HT1080 (cell line): ENCODE measurements at places on chromosomes 1 and 21.

DNA sequence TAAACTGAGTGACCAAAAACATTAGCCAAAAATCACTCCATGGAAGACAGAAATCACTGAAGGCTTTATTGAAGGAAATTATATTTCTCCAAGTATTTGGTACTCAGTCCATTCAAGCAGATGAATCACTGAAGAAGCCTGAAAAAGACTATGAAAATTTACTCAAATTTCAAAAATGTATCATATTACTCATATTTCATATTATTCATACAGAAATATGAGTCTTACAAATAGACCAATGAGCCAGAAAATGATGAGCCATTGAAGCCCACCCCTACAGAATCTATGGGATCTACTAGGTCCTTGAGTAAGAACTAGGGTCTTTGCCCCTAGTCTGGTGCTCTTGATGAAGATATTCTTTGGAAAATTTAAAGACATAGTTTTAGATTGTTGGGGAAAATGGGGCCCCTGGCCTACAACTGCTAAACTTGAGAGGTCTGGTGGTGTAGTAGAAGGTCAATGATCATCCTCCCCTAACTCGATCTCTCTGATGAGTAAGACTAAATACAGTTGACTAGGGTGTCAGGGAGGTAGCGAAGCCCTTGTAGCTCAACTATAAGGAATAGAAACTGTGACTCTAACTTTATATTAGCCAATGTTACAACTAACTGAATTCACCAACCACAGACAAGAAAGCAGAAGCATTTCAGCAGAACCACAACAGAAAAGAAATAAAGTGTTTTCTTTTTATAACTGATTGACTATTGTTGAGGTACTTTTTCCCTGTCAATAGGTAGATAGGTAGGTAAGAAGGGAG is 81.0 kb downstream of the NOTCH2 start:
- no peak for DNase-seq

DNA sequence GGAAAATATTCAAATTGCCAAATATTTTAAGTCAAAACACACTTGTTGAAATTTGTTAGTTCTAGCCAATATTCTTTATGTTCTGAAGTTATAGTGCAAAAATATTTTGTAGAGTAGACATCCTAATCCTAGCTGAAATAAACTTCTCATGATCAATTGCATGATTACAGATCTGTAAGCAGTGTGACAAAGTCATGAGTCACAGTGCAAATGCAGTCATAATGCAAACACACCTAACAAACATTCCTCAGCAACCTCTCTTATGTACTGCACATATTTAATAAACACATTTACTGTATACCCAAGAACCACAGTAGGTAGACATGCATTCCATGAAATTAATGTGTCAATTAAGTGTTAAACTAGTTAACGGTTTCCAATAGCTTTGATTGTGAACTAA is 1857.4 kb downstream of the NCAM2 start:
- peak; percentile 55 for DNase-seq

DNA sequence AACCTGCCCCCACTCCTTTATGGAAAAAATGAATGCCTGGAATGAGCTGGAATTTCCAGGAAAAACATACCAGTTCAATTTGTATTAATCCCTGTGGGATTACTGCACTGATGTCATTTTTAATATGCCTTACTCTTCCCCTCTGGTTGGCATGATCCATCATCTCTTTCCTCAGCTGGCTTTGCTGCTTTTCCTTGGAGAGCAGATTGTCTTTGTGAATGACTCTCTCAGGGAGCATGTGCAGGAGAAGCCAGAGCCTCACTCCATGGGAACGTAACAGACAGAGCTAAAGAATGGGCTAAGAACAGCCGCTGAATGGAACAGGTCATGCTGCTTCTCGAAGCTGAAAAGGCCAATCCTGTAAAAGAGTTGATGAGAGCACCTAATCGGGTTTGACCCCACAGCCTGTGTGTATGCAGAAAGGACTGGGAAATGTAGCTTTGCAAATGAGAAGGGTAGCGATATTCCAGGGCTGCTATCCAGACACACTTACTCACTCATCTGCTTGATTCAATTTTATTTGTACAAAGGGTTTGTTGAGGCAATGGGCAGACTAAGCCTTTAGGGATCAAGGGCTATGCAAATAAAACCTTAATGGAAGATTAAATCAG is 20.7 kb downstream of the PHC2 start:
- no peak for DNase-seq

DNA sequence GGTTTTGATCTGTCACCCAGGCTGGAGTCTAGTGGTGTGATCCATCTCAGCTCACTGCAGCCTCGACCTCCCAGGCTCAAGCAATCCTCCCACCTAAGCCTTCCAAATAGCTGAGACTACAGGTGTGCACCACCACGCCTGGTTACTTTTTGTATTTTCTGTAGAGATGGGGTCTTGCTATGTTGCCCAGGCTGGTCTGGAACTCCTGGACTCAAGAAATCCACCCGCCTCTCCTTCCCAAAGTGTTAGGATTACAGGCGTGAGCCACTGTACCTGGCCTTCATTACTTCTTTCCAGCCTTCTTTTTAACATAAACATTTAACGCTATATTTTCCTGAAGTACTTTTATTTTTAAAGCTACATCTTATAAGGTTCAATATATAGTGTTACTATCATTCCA is 18.4 kb upstream of the HMGCL start:
- no peak for DNase-seq

DNA sequence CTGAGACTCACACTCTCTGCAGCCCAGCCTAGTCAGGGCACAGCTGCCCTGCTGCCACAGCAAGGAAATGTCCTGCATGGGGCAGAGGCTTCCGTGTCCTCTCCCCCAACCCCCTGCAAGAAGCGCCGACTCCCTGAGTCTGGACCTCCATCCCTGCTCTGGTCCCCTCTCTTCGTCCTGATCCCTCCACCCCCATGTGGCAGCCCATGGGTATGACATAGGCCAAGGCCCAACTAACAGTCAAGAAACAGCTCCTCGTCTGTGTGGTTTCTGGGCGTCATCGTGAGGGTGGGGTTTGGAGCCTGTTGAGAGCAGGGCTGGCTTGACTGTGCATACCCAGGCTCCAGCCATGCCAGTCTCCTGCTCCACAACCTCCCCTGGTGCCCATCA is 19.5 kb downstream of the FAAH start:
- peak; percentile 36 for DNase-seq

GRCh38 chr1:244599937-244600350 is 53.0 kb upstream of the DESI2 start:
- DNase-seq = peak; percentile 95

GRCh38 chr1:23558140-23558871 is 995 bp downstream of the ID3 start:
- peak; percentile 84 for DNase-seq

DNA sequence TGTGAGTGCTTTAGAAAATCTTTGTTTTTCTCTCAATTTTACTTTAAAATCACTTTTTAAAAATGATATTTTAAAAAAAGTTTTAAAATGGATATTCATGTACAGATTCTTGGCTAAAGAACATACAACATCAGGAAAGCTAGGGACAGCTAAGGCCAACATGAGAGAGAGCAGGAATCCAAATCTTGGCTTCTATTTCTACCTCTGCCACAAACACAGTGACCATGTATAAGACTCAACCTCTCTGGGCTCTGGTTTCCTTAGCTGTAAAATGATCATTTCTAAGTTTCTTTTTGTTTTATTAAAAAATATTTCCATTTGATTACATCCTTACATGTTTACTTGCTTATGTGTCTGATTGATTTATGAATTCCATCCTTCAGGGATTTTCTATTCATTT is 1.2 kb downstream of the VCAM1 start:
- DNase-seq = no peak

GRCh38 chr1:230263568-230264195 is 162.4 kb downstream of the PGBD5 start:
- no peak for DNase-seq

DNA sequence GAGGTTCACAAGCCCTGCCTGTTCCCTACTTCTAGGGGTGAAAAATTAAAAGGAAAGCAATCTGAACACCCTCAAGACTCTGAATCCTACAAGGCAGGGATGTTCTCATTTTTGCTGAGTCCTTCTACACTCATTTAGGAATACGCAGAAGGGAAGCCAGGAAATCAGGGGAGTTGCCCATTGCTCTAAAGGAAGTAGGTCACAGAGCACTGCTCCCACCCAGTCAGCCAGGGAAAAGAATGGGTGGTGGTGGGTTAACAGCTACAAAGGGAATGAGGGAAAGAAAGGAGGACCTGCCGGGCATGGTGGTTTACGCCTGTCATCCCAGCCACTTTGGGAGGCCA is 2.4 kb upstream of the CTTNBP2NL start:
- peak; percentile 52 for DNase-seq

DNA sequence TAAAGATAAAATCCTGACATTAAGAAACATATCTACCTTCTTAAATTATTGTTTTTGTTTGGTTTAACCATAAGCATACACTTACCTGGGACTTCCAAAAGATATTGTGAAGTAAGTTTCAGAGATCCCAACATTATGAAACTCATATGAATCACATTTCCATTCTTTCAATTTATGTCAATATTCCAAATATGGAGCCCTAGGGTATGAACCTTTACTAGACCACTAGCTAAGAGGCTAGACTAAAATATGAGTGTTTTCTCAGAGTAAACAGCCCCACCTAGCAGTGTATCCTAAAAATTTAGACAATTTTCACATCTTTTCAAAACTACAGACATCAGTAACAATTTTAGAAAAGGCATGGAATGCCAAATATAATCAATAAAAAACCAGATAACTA is 24.4 kb downstream of the SCAF4 start:
- no peak for DNase-seq

- no peak for DNase-seq
Measured at GRCh38 chr1:6235296-6235677, 477 bp downstream of the ICMT start.

DNA sequence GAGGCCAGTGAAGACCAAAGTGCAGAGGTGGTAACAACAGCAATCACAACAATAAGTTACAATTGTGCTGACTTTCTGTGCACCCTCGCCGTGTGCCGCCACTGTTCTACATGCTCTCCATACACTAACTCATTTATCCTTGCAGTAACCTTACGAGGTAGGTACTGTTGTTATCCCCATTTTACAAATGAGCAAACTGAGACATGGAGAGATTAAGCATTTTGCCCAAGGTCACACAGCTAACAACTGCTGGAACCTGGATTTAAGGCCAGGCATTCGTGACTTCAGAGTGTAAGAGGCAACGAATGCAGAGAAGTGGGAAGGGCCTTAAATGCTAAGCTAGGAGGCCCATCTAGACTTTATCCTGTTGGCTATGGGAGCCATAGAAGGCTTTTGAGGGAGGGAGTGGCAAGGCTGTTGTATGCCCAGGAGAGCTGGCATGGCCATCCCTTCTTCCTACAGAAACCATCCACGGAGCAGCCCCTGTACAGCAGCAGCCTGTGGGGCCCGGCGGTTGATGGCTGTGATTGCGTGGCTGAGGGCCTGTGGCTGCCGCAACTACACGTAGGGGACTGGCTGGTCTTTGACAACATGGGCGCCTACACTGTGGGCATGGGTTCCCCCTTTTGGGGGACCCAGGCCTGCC is 36.6 kb downstream of the AZIN2 start:
- DNase-seq = no peak

DNA sequence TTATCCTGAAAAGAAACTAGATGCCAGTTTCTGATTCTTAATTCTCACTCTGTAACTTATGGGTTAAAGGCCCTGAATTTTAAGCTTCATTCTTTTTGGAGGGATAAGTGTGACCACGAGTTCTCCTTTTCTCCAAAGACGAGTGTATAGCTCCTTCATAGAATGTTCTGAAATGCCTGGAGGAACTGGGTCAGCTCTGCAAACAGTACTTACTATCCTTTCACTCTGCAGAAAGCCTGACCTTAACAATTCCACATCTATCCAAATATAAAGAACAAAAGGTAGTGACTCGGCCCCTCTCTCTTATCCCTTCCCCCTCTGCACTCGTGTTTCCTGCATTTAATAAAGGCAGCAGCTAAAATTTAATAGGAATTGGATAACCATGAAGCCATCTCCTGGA is 150.5 kb downstream of the LYPLAL1 start:
- DNase-seq = no peak

DNA sequence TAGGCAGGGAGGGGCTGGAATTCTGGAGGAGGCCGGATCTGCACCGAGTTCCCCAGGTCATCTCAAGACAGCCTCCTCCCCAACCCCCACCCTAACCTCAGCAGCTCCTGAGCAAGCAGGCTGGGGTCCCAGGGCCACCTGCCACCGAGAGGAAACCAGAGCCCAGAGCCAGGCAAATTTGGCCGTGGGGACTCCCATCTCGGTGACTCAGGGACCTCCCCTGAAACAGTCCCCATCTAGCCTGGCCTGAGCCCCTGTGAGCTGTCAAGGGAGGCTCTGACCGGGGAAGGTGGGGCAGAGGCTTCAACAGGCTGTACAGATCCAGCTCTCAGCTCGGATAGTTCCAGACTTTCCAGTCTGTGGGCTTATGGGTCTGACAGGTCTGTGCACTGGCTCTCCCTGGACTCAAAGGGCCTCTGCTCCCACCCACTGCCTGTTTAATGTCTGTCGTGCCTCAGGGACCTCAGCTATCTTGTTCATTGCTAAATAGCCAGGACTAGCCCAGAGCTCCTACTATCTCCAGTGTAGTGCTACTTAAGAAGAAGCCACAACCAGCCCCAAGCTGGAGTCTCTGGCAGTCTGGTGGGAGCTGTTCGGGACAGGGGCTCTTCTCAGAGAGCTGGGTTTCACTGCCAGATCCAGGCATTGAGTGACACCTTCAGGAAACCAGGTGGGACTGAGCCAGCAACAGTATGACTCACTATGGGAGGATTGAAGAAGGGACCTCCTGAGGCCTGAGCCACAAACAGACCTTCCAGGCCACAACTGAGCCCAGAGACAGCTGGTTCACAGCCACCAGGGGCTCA is 25.6 kb downstream of the MATN1 start:
- DNase-seq = peak; percentile 46

GRCh38 chr1:53348486-53349368 is 20.9 kb upstream of the LRP8 start:
- DNase-seq = no peak

- no peak for DNase-seq
Measured at GRCh38 chr21:42862774-42863503, 16.4 kb downstream of the WDR4 start.

DNA sequence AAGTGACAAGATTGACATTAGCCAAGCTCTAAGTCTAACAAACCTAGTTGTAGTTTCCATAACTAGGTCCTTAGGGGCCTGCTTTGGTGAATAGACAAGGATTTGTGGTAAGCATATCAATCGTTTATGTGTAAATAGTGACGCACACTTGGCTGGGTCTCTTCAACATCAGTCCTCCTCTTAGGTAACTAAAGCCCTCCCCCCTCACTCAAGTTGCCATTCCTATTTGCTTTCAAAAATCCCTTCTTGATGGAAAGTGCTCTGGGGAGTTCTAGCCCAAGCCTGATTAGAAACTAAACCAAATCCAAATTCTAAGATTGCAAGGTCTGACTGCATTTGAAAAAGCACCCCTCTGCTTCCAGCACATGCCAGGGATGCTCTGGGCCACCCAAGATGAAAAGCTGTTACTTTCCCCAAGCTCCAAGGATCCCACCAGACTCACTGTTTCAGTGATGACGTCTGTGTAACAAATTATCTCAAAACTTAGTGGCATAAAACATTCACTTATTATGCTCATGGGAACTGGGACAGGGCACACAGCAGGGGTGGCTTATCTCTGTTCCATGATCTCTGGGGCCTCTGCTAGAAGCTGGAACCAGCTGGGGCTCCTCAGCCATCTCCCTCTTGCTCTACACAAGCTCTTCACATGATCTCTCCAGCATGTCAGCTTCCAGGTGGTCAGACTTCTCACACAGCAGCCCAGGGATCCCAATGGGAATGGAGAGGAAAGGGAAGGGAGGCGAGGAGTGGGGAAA is 74.1 kb downstream of the RRAGC start:
- DNase-seq = no peak
